Endothelial cell of umbilical vein (primary cell): ENCODE measurements at places on chromosomes 7 and 10. TPM values are rescaled to one million over a fixed set of nuclear protein-coding genes. Genes with fewer than 3 reads are reported as not detected.

The RFC2 gene
- 40.0 and 44.3 TPM in 2 replicates for total RNA-seq

The AS3MT gene
- 0.95 TPM in 1 of 2 replicates, not detected in the other for total RNA-seq

The AEBP1 gene
- 47.7 and 48.0 TPM in 2 replicates for total RNA-seq

The C10orf90 gene
- not detected in 2 replicates for total RNA-seq

The OR6V1 gene
- total RNA-seq: not detected in 2 replicates

The WIPF3 gene
- 0.35 TPM in 1 of 2 replicates, not detected in the other for total RNA-seq

The TRPV5 gene
- total RNA-seq: not detected in 2 replicates

The CLRN3 gene
- total RNA-seq: not detected in 2 replicates

The ATRNL1 gene
- not detected in 2 replicates for total RNA-seq

The DDC gene
- not detected in 2 replicates for total RNA-seq

The ZNF485 gene
- total RNA-seq: 1.2 and 1.7 TPM in 2 replicates

The CELF2 gene
- total RNA-seq: 35.5 and 42.6 TPM in 2 replicates

The GALNT17 gene
- total RNA-seq: not detected in 2 replicates

The INSYN2A gene
- 0.07 TPM in 1 of 2 replicates, not detected in the other for total RNA-seq

The ZC3HAV1L gene
- 23.8 and 25.7 TPM in 2 replicates for total RNA-seq
